Nucleus accumbens (tissue), 56 donors: ENCODE measurements at places on chromosomes 7 and 10.

GRCh38 chr10:28359334-28359733 is 56.5 kb upstream of the MPP7 start:
- no peak for DNase-seq

DNA sequence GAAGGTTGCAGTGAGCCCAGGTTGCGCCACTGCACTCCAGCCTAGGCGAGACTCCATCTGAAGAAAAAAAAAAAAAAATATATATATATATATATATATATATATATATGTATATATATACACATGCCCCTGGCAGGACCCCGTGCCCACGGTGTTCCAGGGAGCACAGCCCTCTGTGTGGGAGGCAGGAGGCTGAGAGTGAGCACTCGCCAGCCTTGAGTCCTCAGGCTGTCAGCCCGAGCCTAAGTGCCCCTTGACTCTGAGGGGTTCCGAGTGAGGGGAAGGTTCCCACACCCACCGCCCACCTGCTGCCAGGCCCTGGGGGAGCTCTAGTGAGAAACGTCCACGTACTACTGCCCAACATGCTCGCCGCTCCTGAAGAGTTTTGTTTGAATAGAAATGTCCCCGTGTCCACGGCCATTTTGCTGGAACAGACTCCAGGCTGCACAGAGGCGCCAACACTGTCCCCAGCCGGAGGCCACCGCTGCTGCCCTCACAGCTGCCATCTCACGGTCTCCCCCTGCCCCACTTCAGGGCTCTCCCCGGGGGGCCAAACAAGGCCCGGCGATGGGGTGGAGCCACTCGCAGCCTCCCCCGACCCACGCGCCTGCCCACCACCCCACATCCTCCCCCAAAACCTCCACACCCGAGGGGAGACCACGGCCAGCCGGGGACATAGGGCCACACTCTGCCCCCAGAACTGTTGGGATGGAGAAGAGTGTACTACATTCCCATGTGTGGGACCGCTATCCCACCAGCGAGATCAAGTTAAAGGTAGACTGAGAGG is 62.8 kb upstream of the EBF3 start:
- DNase-seq: no peak

DNA sequence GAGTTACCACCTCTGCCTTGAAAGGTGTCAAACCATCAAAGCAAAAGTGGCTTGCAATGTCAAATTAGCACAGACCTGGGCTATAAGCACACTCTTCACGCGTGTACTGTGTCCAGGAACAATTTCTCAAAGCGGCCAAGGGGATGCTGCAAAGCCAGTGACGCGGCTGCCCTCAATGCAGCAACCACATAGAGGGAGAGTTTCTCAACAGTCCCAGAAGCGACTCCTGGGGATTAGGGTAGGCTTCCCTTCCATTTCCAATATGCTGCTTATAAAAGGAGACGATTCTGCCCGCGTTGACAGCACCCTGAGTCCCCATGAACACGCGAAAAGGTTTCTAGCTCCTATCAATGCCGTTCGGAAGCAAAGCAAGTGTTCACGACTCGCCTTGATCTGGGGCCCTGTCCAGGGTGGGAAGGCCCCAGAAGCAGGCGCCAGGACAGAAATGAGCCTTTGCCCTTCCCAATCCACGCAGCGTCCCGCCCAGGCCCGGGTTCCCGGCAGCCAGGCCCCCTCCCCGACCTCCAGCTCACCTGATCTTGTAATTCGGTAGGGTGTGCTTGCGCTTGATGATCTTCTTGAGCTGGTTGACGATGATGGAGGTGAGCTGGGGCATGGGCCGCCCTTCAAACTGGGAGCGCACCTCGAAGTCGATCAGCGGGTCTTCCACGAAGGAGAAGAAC is 1.3 kb downstream of the PDZD8 start:
- peak; percentile 10 for DNase-seq

DNA sequence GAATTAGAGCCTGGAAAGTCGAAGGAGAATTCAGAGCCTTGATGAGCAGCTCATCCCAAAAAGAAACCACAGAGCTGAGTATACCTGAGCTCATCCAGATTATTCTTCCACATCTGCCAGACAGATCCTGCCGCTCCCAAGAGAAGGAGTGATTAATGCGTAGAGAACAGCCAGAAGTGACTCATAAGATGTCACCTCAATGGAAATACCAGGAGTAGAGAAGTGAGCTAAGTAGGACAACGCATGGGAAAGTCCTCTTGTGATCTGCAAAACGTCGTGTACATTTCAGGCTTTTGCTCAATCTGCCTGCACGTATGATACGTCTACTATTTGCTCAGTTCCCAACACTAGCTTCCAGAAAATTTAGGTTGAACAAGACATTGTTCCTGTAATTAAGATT is 230.5 kb upstream of the AUTS2 start:
- no peak for DNase-seq

DNA sequence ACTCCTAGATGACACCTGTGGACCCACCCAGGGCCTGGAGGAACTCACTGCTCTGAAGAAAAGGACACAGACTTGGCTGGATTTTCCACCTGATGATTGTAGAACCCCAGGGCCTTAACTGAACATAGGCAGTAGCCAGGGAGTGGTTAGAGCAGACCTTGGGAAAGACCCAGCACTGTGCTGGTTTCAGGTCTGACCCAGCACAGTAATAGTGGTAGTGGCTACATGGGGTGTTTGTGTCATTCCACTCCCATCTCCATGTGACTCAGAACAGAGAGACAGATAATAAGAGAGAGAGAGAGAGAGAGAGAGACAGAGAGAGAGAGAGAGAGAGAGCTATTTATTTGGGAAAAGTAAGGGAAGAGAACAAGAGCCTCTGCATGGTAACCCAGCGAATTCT is 239.1 kb upstream of the MEOX2 start:
- no peak for DNase-seq

DNA sequence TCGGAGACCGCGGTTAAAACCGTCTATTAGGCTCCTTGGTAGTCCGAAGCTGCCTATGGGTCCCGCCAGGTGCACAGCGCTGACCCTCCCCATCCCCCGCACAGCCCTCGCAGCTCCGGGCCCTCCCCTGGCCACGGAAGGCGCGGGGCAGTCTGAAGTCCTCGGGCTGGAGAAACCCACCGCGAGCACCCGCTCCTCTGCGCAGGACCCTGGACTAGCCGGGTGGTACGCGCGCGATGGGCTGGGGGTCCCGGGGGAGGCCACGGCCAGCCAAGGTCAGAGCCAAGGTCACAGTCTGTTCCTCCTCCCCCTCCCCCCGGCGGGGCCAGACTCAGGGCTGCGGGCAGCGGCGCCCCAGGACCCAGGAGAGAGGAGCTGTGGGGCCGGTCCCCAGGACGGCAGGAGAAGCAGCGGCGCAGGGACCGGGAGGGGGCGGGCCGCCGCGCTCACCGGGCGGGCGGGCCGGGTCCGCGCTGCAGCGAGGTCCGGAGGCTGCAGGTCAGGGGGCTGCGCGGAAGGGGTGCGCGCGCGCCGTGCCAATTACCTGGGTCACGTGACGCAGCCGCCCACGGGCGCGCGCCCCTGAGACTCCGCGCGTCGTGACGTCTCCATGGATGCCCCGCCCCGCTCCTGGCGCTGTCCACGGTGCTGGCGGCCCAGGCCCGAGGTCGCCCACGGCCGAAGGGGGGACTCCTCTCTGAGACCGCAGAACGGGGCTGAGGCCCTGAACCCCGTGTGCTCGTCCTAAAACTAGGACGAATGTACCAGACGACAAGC is at the start of gene OGDHL:
Gene OGDHL (minus strand): TSS at position 535 of the 777 bp plus-strand sequence. CDS start 3,731 bp downstream, outside the sequence.
- peak; percentile 64 for DNase-seq

- DNase-seq: no peak
Measured at GRCh38 chr10:98276311-98276710, 8.3 kb upstream of the LOXL4 start.
